Cerebellar nuclear complex (tissue), 1 donor: ENCODE measurements at places on chromosomes 6 and 20.

GRCh38 chr20:2652724-2653555 lies 508 bp downstream of the NOP56 start:
- DNase-seq = no peak

DNA sequence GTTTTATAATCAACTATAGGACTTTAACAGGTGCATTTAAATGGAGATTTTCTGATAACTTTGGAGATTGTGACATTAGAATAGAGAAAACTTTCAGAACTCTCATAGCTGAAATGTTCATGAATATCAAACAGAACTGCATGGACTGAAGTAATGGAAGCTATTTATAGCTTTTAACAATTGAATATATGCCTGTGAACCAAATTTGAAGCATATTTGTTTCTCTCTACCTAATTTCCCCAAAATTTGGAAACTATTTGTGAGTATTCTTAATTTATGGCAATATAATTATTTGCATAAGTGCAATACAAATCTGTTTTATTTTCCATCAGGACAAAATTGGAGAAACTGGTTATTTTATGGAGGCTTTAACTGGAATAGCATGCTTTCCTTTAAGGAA lies 96.6 kb downstream of the PLG start:
- DNase-seq = no peak

DNA sequence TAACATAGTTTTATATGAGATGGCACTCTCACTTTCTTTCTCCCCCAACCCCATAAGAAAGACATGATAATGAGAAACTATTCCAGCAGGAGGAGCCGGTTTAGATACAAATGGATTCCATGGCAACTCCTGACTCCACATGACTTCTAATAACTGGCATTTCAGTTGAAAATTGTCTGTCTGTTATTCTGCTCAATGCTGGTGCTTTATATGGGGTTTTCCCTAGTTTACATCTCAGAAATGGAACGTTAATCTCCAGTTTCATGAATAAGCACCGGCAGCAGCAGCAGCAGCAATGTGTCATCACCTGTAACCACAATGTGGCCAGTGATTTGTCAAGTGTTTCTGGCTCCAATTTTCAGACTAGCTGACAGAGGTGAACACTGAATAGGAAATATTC lies 8.0 kb upstream of the SIM1 start:
- no peak for DNase-seq

DNA sequence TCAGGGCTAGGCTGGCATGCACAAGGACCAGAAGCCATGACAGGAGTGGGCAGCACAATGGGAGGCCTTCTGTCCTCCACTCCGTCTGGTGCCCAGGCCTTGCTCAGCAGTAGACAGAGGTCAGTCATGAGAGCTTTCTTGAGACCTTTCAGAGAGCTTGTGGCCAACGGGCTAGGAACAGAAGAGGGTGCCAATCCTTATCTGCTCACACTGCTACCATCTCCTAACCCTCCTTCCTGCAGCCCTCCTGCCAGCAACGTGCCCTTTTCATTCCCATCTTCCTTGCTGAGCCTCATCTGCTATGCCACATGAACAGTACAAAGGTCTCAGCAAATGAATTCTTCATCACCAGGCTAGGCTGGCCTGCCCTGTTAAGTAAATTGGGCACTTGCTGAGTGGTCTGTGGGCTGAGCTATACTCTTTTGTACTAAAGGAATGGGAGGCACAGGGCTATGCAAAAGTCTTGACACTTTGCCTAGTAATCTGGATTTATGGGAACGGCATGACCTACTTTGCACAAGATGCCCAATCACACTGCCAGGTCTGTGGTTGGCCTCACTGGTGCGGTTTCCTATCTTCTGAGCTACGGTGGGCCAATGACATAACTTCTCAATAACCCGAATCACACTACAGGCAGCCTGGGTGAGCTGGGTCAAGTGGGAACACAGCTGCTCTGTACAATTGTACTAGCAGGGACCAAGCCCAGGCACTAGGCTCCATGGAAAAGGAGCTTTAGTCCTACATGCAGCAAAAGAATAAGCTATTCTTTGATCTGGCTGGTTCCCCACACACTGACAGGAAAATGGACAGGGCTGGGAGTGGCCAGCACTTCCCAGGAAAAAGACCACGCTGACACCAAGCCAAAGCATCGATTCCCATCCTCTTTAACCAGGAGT lies 47.8 kb downstream of the ELOVL5 start:
- no peak for DNase-seq

DNA sequence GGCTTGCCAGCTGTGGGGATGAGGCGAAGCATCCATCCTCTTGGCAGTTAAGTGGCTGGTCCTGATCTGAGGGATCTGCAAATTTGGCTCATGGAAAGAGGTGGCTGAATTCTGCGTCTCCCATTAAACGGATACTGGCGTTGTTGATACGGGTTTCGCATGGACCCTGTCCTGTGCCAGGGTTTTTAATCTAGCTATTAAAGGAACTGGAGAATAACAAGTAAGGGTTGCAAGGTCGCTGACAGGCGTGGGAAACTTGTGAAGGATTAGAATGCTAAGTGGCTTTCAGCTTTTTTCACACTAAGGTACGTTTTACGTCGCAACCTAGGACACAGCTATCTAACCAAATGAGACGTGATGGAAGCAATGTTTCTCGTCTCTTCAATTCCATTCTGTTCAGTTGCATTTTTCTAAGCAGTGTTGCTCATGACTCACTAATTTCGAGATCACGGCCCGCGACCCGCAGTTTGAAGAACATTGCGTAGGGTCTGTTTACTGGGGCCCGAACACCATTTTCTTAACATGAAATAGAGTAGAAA lies 852 bp downstream of the GMNN start:
- DNase-seq = no peak

GRCh38 chr6:158629367-158630221 lies 14.9 kb downstream of the DYNLT1 start:
- no peak for DNase-seq

DNA sequence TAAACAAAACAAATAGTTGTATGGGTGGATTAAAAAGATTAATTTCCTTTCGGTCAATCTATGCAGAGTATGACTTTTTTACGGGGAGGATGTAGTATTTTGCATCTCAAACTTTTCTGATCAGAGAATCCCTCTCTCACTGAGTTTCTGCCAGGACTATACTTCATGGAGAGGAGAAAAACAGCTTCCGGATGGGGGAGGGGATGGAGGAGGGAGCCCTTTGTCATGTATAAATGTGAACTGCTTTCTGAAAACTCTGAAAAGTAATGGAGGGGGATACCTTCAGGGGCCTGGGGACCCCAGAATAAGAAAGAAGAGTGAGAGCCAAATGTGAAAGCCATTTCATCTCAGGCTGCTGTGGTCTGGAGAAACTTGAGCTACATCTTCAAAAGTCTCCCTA lies 173.1 kb upstream of the KCNK16 start:
- no peak for DNase-seq

DNA sequence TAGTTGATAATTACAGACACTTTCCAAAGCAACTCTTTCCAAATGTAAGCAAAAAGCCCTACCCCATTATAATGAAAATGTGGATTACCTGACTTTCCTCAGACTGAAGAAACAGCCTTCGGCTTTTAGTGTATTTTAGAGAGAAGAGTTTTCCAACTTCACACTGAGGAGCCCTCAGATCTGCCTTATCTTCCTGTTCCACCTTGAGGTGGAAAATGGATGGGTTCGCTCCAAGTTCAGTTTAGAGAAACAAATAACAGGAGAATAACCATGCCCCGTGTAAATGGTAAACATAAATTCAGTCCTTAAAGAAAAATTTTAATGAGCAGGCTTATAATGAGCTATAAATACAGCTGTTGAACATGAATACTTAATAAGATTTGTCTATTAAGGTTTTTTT lies 21.1 kb upstream of the MTHFD1L start:
- no peak for DNase-seq

DNA sequence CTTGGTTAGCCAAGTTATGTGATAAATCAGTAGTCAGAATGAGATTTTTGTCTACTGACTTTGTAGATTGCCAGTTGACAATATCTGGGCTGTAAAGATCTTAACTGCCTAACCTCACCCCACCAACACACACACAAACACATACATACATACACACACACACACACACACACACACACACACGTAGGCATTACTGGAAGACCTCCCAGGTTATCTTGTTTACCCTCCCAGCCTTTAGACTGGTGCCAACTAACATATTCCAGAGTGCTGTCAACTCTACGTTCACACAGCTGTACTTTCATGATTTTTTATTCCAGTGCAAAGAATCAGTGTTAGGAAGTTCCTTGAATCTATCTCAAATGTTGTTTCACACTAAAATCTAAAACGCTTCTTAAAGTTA lies 38.9 kb downstream of the BMP5 start:
- no peak for DNase-seq

DNA sequence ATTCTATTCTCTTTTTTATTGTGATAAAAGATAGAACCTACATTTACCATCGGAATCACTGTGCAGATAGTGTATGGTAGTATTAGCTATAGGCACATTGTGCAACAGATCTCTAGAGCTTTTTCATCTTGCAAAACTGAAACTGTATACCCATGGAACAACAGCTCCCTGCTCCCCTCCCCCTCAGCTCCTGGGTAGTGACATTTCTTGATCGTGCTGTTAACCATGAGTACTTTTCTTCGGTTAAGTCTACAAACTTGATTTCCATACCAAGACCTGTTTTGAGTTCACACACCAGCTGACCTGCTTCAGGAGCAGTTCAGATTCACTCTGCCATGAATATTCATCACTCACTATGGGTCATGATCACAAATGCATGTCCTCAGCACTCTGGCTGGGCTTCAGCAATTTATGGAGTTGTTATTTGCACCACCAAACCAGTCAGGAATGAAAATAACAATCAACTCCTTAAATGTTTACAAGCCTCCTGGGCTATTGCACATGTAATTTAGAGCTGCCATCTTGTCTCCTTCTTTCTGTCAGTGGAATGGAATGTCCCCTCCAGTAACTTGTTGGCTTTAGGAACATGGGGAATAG lies 32.8 kb downstream of the PRDM1 start:
- DNase-seq = no peak

GRCh38 chr20:21004386-21005076 lies 101.6 kb downstream of the LINC00237 start:
- DNase-seq = no peak

GRCh38 chr6:15244620-15245360 lies 1.1 kb upstream of the JARID2 start:
- DNase-seq = no peak

- DNase-seq = no peak
Measured at GRCh38 chr6:105821777-105822176, 264.4 kb upstream of the PRDM1 start.

DNA sequence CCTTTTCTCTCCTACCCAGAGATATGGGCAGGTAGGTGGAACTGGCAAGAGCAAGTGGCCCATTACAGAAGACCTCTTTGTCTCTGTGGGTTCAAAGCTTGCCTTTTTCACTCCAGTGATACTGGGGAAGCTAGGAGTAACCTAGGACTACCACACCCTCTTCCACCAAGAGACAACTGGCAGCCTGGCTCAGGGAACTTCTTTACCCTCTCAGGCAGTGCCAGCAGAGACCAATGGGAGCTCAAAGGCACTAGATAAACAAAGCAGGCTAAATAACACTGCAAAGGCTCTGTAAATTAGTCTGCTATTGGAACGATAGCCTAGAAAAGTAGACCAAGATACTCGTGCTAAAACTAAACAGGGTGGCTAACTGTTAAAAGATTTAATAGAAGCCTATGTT lies 32.1 kb downstream of the ATRN start:
- DNase-seq = no peak

- DNase-seq = no peak
Measured at GRCh38 chr6:147149092-147149491, 55.1 kb upstream of the STXBP5 start.

DNA sequence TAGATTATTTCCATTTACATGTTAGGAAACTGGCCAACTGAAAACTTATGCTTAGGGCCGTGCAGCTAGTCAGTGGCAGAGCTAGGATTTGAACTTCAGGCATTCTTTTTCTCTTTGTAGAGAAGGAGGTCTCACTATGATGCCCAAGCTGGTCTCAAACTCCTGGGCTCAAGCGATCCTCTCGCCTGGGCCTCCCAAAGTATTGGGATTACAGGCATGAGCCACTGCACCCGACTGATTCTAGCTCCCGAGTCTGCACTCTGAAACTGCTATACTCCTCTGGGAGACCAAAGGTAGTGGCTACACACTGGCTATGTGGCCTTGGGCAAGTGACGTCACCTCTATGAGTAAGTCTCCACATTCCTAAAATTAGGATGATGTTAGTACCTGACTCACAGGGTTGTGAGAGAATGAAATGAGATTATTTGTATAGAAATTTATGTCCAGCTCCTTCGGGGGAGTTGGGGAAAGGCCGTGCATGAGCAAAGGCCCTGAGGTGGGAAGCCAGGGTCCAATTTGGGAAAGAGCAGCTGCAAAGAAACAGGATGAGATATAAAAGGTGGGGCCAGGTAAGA lies 6.4 kb downstream of the PLTP start:
- DNase-seq = no peak

DNA sequence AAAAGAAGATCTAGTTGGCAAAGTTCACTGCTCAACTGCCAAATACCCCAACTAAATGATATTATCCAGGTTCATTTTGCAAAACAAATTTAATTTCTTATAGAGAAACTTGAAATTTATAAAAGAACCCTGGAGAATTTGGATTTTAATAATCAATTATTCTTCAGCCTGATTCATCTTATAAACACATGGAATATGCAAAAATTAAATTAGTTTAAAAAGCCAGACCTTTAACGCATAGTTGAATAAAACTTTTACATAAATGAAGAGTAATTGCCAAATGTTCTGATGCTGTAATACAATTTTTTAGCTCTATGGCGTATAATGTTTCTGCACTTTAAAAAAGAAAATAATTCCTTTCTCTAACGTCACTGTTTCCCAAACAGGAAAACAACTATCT lies 33.2 kb upstream of the ANKRD60 start:
- DNase-seq = no peak

DNA sequence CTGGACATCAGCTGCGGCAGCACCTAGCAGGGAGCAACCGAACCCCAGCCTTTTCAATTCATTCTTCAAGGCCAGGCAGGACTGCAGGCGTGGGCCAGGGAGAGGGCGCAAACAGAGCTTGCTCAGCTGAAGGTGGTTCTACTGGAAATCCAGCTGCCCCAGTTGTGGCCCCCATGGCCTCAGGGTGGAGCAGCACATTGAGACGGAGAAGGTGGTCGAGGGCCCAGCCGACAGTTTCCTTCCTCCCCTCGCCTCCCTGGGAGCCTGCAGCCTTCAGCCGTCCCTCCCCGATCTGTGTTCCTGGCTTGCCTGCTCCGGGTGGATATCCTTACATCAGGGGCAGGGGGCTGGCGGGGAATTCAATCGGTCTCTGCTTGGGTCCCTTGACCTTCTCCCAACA lies 217.8 kb downstream of the ANKRD60 start:
- no peak for DNase-seq

- DNase-seq = no peak
Measured at GRCh38 chr6:35960187-35960586, 39.3 kb upstream of the SRPK1 start.

- DNase-seq = no peak
Measured at GRCh38 chr20:20643927-20644326, 68.5 kb downstream of the RALGAPA2 start.
